Activated T-cell treated with anti-CD3 and anti-CD28 coated beads for 4 hours (primary cell): ENCODE measurements at places on chromosomes 3 and 15.

GRCh38 chr3:177431525-177432176 lies 234.4 kb upstream of the TBL1XR1 start:
- no peak for DNase-seq

- no peak for DNase-seq
These were observed 10.7 kb downstream of the MTHFS start for GRCh38 chr15:79886124-79886523.

DNA sequence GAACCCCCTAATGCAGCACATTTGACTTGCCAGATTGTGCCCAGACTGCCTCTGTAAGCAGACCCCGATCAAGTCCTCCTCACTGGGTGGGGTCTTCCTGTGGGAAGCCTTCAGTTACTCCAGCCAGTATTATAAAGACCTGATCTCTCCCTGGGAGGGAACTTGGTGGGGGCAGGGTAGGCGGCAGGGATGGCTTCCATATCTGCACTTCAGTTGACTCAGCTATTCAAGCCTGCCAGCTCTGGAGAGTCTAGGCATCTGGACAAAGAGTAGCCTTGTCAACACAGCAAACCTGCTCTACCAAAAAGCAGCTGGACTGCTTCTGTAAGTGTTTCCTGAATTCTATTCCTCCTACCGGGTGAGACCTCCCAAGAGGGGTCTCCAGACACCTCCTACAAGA lies 21.0 kb upstream of the SLC25A38 start:
- DNase-seq, result no peak

GRCh38 chr15:69143756-69144436 lies 16.5 kb upstream of the GLCE start:
- DNase-seq, result no peak

GRCh38 chr15:27254055-27254454 lies 283.1 kb downstream of the GABRG3 start:
- DNase-seq, result no peak

DNA sequence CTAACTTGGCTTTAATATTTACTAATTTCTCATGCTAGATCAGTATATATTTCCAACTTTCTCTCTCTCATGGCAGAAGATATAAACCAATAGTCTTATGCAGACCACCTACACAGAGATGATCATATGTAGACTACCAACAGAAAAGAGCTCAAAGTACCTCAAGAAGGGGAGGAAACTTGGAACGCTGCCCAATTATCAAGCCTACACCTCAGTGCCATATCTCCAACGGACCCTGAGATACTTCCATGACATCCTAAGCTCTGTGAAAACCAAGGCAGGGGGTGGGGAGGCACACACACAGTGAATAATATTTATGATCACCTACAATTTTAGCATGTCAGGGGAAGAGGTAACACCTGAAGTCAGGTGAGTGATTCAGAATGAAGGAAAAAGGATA lies 100.6 kb downstream of the STAG1 start:
- DNase-seq, result no peak
